Tibial nerve (tissue), 4 donors: ENCODE measurements at places on chromosomes 13 and 19.

- no peak for DNase-seq
Observed at GRCh38 chr19:37975071-37975470, 68.1 kb downstream of the SIPA1L3 start.

DNA sequence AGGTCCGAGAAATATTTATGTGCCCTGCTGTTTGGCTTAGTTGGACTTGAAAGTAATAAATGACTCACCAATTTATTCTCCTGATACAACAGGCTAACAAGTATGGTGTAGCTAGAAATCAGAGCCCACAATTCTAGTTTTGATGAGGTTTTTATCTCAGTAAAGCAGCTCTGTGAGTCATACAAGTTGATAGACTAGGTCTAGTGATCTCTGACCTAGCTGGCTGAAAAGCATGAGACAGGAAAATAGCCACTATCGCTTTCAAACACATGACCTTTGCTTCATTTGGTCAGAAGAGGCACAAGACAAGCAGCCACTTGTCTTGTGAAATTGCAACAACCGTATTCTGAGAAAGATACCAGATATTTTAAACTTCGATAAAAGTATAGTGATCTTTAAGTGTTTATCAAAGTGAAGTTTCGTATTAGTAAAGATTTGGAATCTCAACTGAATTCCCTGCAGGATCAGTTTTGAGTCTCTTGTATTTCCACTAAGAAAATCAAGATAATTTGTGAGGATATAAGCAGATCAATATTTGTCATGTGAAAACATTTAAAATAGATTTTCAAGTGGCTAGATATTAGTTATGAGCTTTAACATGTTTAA lies 126.7 kb downstream of the MAB21L1 start:
- no peak for DNase-seq

DNA sequence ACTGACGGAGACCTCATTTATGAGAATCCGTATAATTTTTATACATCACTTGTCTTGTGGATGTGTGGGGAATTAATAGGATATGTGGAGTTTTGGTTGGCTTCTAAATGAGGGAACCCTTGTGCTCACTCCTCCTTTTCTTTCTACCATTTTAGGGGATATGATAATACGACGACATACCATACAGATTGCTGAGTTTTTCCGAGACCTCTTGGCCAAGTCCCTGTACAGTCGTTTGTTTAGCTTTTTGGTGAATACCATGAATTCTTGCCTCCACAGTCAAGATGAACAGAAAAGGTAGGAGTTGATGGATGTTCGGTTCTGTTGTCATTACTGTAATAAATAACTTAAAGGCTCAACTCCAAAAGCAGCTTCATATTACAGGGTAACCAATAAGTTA lies 335.2 kb downstream of the MYO16 start:
- no peak for DNase-seq

DNA sequence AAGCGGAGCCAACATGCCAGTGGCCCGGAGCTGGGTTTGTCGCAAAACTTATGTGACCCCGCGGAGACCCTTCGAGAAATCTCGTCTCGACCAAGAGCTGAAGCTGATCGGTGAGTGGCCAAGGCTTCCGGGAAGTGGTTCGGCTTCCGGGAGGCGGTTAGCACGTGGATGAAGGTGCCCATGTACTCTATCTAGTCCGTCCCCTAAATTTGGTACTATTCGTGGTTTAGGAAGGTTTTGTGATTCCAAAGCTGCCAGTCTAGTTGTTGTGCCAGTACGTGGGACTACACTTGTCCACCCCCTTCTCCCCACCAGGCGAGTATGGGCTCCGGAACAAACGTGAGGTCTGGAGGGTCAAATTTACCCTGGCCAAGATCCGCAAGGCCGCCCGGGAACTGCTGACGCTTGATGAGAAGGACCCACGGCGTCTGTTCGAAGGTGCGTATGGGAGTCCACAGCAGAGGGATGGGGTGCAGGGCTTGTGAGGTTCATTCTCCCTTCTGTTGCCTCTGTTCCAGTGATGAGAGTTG lies 579 bp downstream of the RPS9 start:
- DNase-seq = no peak

DNA sequence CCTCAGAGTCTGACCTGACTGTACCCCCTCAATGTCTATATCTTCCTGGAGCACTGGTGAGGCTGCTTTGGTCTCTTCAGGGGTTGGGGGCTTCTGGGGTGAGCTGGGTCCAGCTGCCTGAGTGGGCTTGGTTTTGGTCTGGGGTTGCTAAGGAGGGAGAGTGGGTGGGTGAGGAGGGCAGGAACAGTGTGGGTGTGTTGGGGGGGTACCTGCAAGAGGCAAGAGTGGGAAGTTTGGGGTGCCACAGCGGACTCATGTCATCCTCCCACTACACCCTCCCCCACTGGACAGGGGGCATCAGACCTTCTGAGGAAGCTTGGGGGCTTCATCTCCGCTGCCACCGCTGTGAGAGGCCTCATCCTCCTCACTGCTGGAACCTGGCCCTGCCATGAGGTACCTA lies 13.6 kb downstream of the ZNF575 start:
- no peak for DNase-seq

DNA sequence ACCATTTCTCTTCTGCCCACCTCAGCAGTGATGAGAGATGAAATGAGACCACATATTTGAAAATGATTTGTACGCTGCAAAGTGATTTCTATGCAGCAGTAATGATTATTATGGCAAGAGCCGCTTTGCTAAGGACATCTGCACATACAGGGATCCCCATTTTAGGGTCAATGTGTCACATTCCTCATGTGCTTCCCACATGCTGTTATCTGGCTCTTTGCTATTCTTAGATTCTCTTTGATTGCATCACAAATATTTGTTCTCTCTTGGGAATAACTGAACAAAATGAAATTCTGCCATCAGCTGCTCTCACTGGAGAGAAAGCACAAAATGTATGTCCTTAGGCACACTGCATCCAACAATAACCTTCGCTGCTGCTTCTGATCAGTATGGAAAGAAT lies 209.5 kb upstream of the IPO5 start:
- DNase-seq = no peak

GRCh38 chr19:17673937-17674799 lies 14.0 kb downstream of the UNC13A start:
- no peak for DNase-seq

- DNase-seq = no peak
Observed at GRCh38 chr19:52473655-52474350, 20.4 kb downstream of the ZNF578 start.

GRCh38 chr13:105763851-105764250 lies 771.6 kb downstream of the EFNB2 start:
- no peak for DNase-seq
